ENCODE measurements at places on chromosomes 3 and 15.

DNA sequence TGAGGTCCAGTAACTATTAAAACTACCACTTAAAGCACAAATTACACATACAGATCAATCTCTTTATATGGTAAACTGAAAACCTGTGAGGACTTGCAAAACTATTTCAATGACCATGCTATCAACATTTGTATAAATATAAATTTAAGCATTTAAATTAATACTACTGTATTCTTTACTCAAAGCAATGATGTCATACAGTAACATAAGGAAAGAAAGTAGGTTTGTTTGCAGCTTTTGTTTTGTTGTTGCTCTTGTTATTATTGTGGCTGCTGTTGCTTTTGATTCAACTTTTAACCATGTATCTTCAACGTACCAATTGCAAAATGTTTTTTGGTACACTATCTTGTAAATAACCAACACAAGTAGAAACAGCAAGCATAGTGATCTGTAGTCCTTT, 22.0 kb downstream of the CBLB start:
- no peak for DNase-seq

DNA sequence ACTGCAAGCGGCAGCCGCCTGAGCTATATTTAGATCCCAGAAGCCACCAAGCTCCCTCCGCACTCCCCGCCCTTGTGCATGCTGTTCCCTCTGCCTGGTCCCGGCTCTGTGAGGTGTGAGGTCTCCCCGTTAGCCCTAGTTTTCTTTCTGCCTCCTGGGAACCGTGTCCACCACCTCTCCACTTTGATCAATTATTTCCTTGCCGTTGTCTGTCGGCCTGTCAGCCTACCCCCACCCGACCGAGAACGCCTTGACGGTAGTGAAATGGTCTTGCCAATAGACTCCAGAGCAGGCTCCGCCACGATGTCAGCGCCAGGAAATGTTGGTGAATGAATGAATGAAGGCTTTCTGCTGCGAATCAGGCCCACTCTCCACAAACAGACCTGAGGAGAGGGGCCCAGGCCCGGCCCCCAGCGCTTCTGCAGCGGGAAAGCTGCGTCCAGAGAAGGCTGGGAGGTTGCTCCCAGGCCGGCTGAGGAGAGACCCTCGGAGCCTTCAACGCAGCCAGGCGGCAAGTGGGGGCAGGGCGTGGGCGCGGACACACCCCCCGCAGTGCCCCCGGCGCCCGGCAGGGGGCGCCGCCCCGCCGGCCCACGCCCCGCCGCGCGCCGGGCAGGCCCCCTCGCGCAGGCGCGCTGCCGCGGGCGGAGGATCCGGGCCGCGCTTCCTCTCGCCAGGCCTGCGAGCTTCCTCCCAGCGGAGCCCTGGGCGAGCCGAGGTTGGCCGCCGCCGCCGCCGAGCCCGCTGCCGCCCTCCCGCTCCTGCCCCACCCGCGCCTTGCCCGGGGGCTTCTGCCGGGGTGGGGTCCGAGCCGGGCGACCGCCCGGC, at the start of gene CSK:
Gene CSK, plus strand, starts transcription at position 650 of the 828 bp plus-strand sequence. CDS start 16,218 bp downstream, outside the sequence.
- DNase-seq: peak; percentile 89

GRCh38 chr15:35495080-35495479, 50.9 kb downstream of the DPH6 start:
- DNase-seq: no peak

- DNase-seq: no peak
Measured at GRCh38 chr3:197181741-197182140, 116.7 kb downstream of the DLG1 start.

DNA sequence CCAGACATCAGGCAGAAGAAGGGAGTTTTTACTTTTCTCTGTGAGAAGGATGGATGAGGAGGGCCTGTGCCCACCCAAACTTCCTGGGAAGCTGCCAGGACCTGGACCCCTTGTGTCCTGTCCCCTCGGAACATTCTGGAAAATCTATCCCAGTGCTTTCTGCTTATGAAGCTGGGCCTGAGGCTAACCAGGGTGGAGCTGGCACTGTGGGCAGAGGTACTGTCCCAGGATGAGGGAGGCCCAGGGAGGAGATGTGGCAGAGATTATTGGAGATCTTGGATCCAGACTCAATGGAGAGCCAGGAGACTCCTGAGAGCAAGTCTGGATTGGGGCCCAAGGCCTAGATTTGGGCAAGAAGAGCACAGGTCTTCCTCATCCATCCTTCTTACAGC, 44.4 kb downstream of the SPSB4 start:
- DNase-seq: no peak

DNA sequence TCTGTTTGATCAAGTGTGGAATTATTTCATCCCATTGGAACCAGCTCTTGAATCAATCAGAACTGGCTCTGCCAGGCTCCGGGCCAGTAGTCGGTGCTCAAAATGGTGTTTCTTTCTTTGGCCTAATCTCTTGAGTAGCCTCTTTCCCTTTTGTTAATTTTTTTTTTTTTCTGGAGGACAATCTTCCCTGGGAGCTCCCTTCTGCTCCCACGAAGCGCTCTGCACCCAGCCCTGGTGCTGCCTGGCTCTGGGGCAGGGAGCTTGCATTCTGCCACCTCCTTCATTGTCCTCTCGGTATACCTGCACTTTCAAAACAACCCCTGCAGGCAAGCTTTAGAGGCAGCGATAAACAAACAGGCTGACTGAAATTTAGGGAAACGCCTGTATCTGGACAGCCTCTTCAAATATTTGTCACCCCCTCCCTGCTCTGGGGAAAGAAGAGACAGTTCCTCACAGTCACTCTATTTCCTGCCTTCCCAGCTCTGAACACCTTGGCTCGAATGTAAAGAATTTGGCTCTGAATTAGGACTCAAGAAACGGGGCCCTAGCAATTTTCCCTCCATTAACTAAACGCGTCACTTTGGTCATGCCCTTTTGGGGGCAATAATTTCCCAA, 1.1 kb upstream of the THSD4 start:
- no peak for DNase-seq

DNA sequence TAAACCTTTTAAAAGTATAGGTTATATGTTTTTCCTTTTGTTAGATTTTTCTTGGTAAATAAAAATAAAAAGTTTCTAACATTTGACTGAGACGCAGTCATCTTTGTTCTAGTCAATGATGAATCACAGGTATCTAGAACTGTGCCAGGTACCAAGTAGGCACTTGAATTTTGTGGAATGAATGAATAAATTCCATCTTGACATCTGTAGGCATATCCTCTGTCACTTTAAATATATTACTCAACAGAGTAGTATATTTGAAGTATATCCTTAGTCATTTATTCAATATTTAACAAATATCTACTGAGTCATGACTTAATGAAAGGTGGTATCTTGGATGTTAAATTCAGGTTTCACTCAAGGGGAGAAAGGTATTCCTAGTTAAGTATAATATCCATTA, 828.4 kb downstream of the TUSC7 start:
- peak; percentile 6 for DNase-seq

GRCh38 chr3:22111226-22111625, 360.2 kb upstream of the ZNF385D start:
- no peak for DNase-seq

DNA sequence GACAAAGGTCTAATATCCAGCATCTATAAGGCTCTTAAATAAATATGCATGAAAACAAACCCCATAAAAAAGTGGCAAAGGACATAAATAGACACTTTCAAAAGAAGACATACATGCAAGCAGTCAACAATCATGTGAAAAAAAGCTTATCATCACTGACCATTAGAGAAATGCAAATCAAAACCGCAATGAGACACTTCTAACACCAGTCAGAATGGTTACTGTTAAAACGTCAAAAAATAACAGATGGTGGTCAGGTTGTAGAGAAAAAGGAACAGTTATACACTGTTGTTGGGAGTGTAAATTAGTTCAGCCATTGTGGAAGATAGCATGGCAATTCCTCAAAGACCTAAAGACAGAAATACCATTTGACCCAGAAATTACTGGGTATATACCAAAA, 440.7 kb upstream of the KCNMB2 start:
- DNase-seq: no peak

GRCh38 chr3:157285966-157286365, 126.0 kb upstream of the CCNL1 start:
- DNase-seq: no peak

DNA sequence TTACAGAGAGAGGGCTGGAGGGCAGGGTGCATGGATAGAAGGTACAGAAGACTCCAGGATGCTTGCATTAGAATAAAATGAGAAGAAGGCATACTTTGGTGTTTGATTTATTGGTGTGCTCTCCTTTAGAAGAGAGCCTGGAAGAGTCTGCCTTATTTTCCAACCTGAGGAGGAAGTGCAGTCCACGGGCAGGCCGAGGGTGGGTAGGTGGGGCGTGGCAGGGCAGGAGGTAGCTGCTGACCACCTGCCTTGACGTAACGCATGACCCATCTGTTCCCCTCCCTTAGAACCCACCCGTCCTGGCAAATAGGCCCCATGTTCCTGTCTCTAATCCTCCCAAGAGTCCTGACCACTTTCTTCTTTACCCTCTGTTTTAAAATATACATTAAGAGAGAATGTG, 222.3 kb upstream of the LYSMD4 start:
- no peak for DNase-seq

DNA sequence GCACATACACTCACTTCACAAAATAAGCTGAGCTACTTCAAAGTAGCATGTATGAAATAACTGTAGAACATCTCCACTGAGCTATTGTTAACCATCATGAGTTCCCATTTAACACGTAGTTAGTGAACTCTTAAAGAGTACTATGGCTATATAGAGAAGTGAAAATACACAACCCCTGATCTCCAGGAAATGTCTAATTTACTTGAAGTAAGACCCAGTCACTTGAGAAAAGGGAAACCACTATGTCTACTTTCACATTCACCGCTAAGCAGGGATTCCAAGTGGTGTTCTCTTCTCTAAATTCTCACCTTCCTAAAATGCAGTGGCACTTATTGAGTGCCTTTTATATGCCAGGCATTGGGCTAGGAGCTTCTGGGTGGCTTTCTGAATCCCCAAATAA, 35.0 kb upstream of the COLQ start:
- no peak for DNase-seq

DNA sequence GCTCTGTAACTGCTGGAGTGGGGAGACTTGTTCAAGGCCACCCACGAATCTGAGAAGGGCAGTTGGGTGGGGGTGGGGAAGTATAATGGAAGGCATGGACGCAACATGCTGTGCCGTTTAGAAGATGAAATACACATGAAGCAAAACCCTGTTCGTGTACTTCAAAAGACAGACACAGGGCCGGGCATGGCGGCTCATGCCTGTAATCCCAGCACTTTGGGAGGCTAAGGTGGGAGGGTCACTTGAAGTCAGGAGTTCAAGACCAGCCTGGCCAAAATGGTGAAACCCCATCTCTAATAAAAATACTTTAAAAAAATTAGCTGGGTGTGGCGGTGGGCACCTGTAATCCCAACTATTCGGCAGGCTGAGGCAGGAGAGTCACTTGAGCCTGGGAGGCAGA, 36.9 kb upstream of the SFMBT1 start:
- DNase-seq: no peak

- DNase-seq: no peak
Measured at GRCh38 chr3:169252535-169252934, 411.0 kb downstream of the MECOM start.

GRCh38 chr3:67765575-67765974, 111.2 kb upstream of the SUCLG2 start:
- no peak for DNase-seq
